ENCODE measurements at places on chromosomes 11 and 22. TPM values are rescaled to one million over a fixed set of nuclear protein-coding genes. Genes with fewer than 3 reads are reported as not detected.
A peak's percentile ranks its signal among the peaks of the same experiment; 100 is the strongest.

GRCh38 chr11:122207921-122208764 lies 92.1 kb upstream of the BLID start:
- no peak overlapping the region for H3K4me3 ChIP-seq
- no peak overlapping the region for H3K27ac ChIP-seq
- no peaks in the 10 kb centered on the region for H3K4me1 ChIP-seq
- no peaks in the 10 kb centered on the region for H3K36me3 ChIP-seq
- DNase-seq = no peak

- H3K36me3 ChIP-seq = peaks cover 16% of the 10 kb centered on the region
- H3K4me1 ChIP-seq = peaks cover 5% of the 10 kb centered on the region
- H3K27ac ChIP-seq = peak within 1 kb of the TSS; percentile 29
- no peaks in the 10 kb centered on the region for H3K27me3 ChIP-seq
- no peak for DNase-seq
- no peak within 1 kb of the TSS for H3K4me3 ChIP-seq
These were observed at the start of gene SLC25A18 for GRCh38 chr22:17562906-17563870. TSS of gene SLC25A18 (plus strand) at chr22:17563498. CDS start at chr22:17579945, 16,447 bp downstream.

DNA sequence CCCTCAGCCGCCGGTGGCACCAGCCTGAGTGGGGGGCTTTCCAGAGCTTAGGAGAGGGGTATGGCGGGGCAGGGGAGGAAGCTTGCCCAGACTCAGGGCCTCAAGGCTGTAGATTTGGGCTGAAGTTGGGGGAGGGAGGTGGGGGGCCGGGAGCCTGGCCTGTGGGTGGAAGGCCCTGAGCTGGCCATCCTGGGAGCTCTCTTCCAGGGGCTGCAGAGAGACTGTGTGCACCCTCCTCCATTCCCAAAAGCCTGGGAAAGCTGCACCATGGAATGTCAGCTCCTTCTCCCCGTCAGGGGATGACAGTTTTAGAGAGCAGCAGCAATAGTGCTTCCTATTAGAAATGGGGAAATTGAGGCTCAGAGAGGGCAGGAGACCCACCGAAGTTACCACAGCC lies 1.0 kb downstream of the SYT12 start:
- no peak overlapping the region for H3K27ac ChIP-seq
- no peaks in the 10 kb centered on the region for H3K4me1 ChIP-seq
- no peaks in the 10 kb centered on the region for H3K36me3 ChIP-seq
- H3K27me3 ChIP-seq = peaks cover 61% of the 10 kb centered on the region

- H3K36me3 ChIP-seq = no peaks in the 10 kb centered on the region
- H3K27me3 ChIP-seq = no peaks in the 10 kb centered on the region
- H3K27ac ChIP-seq = no peak overlapping the region
- DNase-seq = no peak
These were observed 1137.0 kb downstream of the FAM181B start for GRCh38 chr11:81596704-81597103.

GRCh38 chr11:1549338-1550330 lies 22.4 kb downstream of the DUSP8 start:
- H3K27me3 ChIP-seq = peaks cover 52% of the 10 kb centered on the region
- no peaks in the 10 kb centered on the region for H3K36me3 ChIP-seq
- H3K27ac ChIP-seq = no peak overlapping the region
- no peak overlapping the region for H3K4me3 ChIP-seq
- no peak for DNase-seq

GRCh38 chr22:48222742-48223487 lies 1460.5 kb downstream of the TBC1D22A start:
- no peak for DNase-seq
- H3K27ac ChIP-seq = no peak overlapping the region
- H3K27me3 ChIP-seq = peaks cover 46% of the 10 kb centered on the region
- H3K4me1 ChIP-seq = peaks cover 7% of the 10 kb centered on the region

DNA sequence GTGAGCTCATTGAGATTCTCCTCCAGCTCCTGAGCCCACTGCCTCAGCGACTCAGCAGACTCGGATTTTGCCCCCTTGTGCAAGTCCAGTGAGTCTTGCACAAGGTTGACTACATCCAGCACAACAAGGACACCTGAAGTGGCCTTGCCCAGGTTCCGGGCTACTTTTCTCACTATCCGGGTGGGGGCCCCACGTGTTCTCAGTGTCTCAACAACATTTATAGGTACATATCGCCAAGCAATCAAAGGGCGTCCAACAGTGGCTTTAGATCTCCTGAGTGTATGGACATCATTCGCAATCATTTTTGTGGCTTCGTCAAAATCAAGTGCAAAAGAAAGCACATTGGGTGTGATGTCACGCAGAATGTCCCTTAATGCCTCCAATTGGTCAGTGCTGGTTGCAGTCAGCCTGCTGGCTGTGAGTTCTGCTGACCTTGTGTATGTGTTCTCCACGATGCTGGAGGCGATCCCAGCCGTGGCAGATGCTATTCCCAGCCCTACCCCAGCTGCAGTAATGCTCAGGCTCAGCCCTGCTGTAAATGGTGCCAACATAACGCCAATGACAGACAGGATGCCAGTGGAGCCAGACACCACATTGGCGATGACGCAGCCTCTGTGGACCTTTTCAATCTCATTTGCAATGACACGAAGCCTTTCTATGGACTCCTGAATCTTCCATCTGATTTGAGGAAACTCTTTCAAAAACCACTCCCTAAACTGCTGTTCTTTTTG lies 10.3 kb downstream of the APOL4 start:
- H3K27me3 ChIP-seq = peaks cover under 1% of the 10 kb centered on the region
- no peaks in the 10 kb centered on the region for H3K36me3 ChIP-seq
- DNase-seq = no peak
- H3K27ac ChIP-seq = no peak overlapping the region
- no peak overlapping the region for H3K4me3 ChIP-seq

- DNase-seq = no peak
- H3K4me3 ChIP-seq = no peak within 1 kb of the TSS
- no peaks in the 10 kb centered on the region for H3K4me1 ChIP-seq
These were observed at the start of gene MRGPRX3 for GRCh38 chr11:18132341-18132740. TSS of gene MRGPRX3 (plus strand) at chr11:18132571. CDS start at chr11:18137203, 4,632 bp downstream.

- H3K4me1 ChIP-seq = peaks cover 2% of the 10 kb centered on the region
- H3K36me3 ChIP-seq = no peaks in the 10 kb centered on the region
- H3K27ac ChIP-seq = peak overlapping the region; percentile 18
- DNase-seq = peak; percentile 78
- H3K4me3 ChIP-seq = no peak overlapping the region
These were observed 9.6 kb upstream of the MS4A10 start for GRCh38 chr11:60775420-60775961.

Gene PANX3
- total RNA-seq = not detected

Gene SLC22A9
- total RNA-seq = not detected

Gene OR4D5
- total RNA-seq = 0.53 TPM

Gene NLRP10
- total RNA-seq = not detected

Gene UBQLN3
- not detected for total RNA-seq

Gene ZNF280B
- 7.0 TPM for total RNA-seq

Gene RBM4B
- 71.0 TPM for total RNA-seq

Gene SMIM35
- not detected for total RNA-seq

Gene TSGA10IP
- not detected for total RNA-seq

Gene SCN4B
- total RNA-seq = 0.16 TPM

Gene LDLRAD3
- 19.6 TPM for total RNA-seq

Gene RAG1
- 1.00 TPM for total RNA-seq

Gene SLC22A6
- not detected for total RNA-seq

Measured in progenitor cell of endocrine pancreas (in vitro differentiated cells).